Neural progenitor cell (in vitro differentiated cells): ENCODE measurements at places on chromosomes 5 and 9.
A peak's percentile ranks its signal among the peaks of the same experiment; 100 is the strongest.

- no peak for DNase-seq
Observed at GRCh38 chr5:144336191-144336961, 165.7 kb downstream of the KCTD16 start.

- DNase-seq = peak; percentile 43
Observed at GRCh38 chr9:34125681-34126206, 754 bp downstream of the DCAF12 start.

DNA sequence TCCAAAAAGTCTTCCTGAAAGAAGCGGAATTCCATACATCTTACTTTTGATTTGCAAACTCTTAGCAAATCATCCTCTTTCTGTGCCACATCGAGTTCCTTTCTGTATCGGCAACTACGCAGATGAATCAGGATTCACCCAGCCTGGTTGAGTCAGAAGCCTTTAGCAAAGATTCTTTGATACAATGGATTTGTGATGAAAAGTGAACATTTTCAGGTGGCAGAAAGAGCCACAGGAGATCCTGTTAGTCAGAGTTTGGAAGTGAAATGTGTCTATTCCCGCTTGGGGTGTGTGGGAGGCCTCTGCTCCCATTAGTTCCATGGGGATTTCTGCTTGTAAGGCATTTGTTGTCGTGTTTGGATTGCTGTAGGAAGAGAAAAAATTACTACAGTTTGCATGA lies 351.8 kb upstream of the WWC1 start:
- no peak for DNase-seq

DNA sequence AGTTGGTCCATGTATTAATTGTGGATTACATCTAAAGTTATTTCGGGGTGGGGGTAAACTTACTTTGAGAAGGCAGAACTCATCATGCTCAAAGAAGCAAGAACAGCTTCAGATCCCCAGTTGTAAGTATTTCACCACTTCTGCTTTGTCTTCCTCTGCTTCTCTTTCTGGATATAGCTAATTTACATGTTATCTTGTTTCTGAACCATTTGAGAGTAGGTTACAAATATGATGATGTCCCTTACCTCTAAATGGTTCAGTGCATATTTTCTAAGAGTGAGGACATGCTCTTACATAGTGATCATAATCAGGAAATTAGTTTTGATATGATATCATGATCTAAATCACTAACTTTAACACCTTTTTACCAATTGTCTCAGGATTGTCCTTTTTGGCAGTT lies 11.9 kb downstream of the TRIO start:
- DNase-seq = no peak

DNA sequence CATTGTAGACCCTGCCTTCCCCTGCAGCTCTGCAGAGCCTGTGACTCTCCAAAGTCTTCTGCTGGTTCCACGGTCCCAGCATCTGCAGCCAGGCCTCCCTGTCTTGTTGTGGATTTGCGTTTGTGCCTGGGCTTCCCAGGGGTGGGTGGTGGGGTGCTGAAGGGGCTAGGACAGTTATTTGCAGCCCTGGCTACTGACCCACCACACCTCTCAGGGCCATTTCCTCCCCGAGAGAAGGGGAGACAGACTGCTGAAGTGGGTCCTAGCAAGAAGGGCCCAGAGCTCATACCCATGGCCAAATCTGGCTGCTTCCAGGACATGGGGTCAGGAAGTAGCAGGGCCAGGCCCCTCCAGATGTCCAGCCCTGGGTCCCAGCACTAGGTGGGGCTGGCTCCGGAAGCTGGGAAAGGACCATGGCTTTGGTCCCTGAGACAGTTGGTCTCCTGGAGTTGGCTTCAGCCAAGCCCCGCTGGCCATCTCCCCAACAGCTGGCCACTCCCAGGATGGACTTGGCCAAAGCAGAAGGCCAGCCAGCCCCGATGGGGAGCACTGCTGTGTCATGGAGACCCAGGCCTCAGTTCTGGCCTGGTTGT lies 26.3 kb downstream of the GSN start:
- DNase-seq = no peak

DNA sequence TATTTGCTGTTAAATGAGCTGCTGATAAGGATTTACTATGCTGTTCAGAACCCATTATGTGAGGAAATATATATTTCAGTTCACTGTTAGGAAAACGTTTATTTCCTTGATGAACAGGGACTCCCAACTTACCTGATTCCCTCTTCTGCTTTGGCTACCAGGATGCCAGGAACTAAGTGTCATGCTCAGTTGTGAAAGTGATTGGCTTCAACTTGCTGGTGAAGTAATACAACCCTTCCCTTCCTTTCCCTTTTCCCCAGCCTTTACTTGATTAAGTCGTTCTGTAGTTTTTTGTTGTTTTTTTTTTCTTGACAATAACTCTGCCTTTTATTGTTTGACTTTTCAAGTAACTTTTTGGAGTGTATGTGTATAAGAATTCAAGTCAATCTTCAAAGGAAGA lies 309.3 kb downstream of the DOCK8 start:
- DNase-seq = no peak

- DNase-seq = peak; percentile 9
Observed at GRCh38 chr5:59496524-59497134, 396.9 kb downstream of the PDE4D start.

- DNase-seq = no peak
Observed at GRCh38 chr9:94056442-94056974, 27.8 kb upstream of the PTPDC1 start.

DNA sequence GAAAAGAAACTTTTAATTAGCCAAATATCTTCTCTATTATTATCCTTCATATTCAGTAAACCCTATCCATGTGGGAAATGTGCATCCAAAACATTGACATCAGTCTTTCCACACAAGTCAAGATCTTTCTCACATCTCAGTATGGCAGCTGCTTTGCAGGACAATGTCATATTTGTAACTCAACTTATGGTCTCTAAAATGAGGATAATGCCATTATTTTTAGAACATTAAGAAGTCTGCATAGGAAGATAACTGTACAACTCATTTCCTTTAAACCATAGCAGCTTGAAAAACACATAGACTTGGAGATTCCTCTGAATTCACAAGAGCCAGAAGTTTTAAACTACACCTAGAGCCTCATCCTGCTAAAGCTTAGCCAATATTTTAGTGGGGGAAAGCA lies 43.7 kb downstream of the MCTP1 start:
- no peak for DNase-seq

GRCh38 chr5:176517053-176517661 lies 20.0 kb downstream of the RNF44 start:
- DNase-seq = no peak

DNA sequence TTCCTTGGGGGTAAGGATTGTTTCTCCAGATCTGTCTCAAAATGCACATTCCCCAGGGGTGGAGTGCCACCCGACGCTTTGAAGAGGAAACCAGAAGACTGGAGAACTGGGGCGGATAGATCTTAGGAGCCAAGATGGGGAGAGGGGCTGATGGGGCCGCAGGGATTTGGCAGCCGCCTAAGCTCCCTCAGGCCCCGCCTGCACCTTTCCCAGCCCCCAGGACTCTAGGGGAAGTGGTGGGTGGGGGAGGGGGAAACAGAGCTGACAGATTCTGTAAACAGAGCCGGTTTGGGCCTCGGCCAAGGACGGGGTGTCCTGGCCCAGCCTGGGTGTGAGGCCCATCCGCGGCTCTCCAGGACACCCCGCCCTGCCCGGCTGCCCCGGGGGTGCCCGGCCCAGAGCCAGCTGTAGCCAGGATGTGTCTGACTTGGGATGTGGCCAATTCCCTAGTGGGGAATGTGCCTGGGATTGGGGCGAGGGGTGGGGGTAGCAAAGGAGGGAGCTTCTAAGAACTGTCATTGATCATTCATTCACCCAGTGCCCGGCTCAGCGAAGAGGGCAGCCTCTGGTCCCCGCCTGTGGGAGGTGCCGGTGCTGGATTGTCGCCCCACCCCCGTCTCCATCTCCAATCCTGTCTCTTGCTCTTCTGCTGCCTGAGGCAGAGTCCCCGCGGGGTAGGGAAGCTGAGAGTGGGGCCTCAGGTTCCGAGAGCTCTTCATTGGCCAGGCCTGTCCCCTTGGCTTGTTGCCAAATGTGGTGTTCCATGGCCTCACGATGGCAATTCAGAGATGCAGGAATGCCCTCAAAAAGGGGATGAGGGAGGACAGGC lies 54.8 kb upstream of the CDKN2AIPNL start:
- peak; percentile 82 for DNase-seq

DNA sequence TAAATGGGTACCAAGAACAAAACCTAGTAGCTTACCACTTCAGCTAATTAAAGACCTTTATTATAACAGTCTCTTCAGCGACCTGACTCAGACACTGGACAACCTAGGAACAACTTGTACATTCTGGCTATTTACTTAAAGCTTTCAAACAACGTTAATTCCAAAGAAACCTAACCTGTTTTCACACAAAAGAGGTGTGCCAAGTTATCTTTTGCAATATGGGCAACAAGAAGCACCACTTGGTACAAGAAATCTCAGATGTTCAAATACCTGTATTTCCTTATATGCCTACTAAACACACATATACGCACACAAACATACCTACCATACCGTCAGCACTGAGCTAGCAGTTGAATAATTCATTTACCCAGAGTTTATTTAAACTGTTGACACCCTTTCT lies 23.0 kb downstream of the RNF145 start:
- no peak for DNase-seq

- peak; percentile 82 for DNase-seq
Observed at GRCh38 chr5:54905942-54906537, 79.4 kb downstream of the ESM1 start.

GRCh38 chr9:107989544-107989943 lies 500.0 kb upstream of the KLF4 start:
- DNase-seq = no peak

GRCh38 chr5:125065741-125066140 lies 319.3 kb upstream of the ZNF608 start:
- no peak for DNase-seq

DNA sequence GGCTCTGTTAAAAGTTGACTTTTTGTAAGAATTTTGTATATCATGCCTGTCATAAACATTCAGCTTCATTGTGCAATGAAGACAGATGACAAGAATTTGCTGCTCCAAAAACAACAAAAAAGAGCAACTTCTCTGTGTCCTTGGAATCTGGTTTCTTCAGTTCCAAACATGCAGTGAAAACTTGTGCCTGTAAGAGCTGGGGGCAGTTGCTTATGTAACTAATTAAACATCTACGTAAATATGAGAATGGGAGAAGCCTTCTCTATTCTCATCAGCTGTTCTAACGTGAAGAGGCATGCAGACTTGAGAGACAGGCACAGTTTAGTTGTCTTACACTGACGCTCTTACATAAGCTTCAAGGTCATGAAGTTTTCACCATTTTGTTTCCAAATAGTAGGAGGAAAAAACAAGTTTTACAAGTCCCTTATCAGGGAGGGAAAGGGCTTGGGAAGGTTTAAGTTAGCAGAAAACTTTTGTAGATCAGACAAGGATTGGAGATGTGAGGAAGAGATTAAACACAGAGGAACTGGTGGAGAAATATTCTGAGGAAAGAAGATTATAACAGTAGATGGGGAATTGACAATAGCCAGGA lies 170.4 kb downstream of the RFK start:
- DNase-seq = no peak

- no peak for DNase-seq
Observed at GRCh38 chr9:136407911-136408310, 2.5 kb downstream of the ENTR1 start.

DNA sequence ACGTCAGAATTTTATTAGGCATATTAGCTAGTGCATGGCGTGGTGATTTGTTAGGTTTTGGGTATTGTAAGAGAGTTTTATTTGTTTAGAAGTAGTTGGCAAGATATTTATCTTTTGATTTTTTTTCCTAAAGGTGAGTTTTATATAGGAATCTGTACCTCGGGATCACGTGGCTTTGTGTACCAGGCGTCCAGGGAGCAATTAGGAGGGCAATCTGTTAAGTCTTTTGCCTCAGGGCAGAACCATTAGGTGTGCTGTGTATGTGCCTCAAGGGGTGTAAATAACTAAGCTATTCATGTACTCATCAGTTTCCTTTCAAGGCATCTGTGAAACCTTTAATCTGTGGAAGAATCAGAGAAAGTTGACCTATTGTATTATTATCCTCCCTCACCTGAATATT lies 39.4 kb downstream of the ZSWIM6 start:
- DNase-seq = no peak

DNA sequence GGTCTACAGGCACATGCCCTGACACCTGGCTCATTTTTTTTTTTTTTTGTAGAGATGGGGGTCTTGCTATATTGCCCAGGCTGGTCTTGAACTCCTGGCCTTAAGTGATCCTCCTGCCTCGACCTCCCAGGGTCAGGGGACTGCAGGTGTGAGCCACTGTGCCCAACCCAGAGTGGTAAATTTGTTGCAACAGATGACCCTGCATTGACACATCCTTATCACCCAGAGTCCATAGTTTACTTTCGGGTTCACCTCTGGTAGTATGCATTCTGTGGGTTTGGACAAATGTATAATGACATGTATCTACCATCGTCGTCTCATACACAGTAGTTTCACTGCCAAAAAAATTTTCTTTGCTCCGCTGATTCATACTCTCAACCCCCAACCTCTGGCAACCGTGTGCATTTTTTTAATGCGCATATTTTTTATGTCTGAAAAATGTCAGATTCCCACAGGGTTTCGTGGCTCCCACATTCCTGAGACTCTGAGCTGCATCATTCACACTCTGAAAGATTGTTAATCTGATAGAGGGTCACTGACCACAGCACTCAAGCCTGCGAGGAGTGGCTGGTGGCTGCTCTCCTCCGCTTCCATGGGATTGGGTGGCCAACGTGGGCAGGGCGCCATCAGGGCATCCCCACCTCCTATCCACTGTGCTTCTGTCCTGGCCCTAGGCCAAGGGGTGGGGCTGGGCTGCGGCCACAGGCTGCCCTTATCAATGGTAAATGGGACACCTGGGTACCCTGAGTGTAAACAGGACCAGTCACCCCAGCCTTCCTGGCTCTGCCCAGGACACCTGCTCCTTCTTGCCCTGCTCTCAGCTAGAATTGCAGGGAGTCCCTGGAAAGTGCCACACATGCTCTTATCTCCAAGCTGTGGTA lies 9.6 kb downstream of the NDST1 start:
- no peak for DNase-seq

DNA sequence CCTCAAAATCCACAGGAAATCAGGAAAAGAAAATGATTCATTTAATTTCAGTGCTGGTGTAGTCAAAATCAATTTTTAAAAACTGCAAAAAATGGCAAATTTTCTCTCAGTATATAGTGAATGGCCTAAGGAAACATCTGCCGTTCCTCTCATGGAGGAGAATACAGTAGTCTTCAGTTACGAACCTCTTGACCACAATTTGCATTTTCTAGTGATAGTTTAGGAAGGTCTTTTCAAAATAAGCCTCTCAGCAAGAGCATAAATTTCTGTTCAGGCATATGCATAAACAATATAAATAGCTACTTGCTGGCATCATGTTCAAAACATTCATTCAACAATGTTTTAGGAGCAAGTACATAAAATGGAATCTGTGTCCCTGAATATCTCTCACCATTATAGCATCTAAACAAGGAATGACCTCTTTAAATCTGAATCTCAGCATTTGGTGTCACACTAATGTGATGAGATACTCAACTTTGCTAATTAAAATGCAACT lies 33.5 kb downstream of the HAPLN1 start:
- no peak for DNase-seq

DNA sequence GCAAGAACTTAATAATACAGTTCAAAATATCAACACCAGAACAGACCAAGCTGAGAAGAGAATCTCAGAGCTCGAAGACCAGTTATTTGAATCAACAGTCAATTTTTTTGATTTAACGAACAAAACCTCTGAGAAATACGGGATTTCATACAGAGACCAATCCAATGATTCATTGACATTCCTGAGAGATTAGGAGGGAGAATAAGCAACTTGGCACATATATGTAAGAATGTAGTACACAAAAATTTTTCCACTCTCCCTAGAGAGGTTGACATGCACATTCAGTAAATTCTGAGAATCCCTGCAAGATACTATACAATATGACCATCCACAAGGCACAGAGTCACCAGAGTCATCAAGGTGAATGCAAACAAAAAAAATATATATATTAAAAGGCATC lies 1577.3 kb upstream of the C9orf72 start:
- no peak for DNase-seq
